ENCODE measurements at places on chromosomes 4 and X.
A peak's percentile ranks its signal among the peaks of the same experiment; 100 is the strongest.

DNA sequence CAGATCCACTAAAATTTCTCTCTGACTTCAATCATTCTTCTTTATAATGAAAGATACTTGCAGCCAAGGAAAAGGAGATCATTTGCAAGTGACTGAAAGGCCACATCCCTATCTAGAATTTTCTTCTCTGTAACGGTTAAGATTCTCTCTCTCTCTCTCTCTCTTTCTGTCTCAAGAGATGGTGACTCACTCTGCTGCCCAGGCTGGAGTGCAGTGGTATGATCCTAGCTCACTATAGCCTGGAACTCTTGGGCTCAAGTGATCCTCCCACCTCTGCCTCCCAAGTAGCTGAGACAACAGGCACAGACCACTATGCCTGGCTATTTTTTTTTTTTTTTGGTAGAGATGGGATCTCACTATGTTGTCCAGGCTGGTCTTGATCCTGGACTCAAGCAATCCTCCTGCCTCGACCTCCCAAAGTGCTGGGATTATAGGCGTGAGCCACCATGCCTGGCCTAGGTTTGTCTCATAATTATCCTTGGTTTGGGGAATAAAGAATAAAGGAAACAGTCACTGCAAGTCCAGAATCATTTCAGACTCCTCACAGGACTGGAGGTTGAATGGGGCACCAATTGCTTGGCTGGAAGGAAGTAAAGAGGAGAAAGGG, 33.3 kb upstream of the GALNT7 start:
- DNase-seq: no peak

DNA sequence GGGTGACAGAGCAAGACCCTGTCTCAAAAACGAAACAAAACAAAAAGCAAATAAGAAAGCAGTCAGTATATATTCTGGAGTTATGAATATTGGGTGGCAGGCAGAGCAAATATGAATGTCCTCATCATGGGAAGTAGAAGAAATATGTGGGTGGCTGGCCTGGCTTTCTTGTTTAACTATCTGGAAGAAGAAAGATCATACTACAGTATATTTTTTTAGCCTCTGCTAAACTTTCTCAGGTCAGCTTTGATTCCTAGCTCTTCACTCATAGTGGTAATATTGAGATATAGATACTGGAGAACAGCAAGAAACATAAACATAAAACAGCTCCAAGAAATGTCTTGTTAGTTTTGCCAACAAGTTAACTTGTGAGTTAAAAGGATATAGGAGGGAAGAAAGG, 192.5 kb downstream of the SOWAHB start:
- no peak for DNase-seq

GRCh38 chr4:74675673-74676279, 118.5 kb downstream of the BTC start:
- peak; percentile 18 for DNase-seq

- DNase-seq: no peak
These were observed 1.6 kb upstream of the ARMCX4 start for GRCh38 chrX:101483705-101484104.

DNA sequence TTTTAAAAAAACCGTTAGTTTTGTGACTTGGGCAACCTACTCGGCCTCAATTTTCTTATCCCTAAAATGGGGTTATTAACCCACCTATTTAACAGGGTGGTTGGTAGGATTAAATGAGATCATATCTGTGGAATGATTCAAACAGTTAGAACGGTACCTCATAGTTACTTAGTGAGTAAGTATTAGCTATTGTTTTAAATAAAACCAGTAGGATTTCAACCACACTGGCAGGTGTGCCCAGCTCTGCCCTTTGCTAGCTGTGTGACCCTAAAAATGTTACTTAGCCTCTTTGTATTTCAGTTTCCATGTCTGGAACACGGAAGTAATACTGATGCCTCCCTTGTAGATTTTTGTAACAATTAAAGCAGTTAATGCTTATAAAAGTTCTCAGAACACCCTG, 225.8 kb upstream of the SPRY1 start:
- no peak for DNase-seq

GRCh38 chr4:164169591-164169990, 584.3 kb upstream of the SMIM31 start:
- DNase-seq: no peak

GRCh38 chr4:89868276-89868675, 26.4 kb upstream of the MMRN1 start:
- DNase-seq: no peak

GRCh38 chr4:52799813-52800212, 48.6 kb upstream of the ERVMER34-1 start:
- DNase-seq: no peak

- no peak for DNase-seq
These were observed 98.9 kb upstream of the NPFFR2 start for GRCh38 chr4:71932941-71933340.

DNA sequence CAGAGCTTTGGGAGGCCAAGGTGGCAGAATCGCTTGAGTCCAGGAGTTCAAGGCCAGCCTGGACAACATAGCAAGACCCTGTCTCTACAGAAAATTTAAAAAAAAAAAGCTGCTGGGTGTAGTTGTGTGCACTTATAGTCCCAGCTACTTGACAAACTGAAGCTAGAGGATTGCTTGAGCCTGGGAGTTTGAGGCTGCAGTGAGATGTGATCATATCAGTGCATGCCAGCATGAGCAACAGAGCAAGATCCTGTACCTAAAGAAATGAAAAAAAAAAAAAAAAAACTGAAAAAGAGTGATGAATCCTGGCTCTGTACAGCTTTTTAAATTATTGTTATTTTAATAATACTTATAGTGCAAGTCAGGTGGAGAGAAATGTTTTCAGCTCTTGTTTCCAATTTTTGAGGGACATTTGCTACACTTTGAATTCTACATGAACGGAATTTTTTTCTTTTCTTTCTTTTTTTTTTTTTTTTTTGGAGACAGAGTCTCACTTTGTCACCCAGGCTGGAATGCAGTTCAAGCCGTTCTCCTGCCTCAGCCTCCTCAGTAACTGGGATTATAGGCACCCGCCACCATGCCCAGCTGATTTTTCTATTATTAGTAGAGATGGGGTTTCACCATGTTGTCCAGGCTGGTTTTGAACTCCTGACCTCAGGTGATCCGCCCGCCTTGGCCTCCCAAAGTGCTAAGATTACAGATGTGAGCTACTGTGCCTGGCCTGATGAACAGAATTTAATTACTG, 215.6 kb downstream of the FSTL5 start:
- no peak for DNase-seq

- no peak for DNase-seq
These were observed 120.1 kb upstream of the MED14 start for GRCh38 chrX:40855411-40855810.

DNA sequence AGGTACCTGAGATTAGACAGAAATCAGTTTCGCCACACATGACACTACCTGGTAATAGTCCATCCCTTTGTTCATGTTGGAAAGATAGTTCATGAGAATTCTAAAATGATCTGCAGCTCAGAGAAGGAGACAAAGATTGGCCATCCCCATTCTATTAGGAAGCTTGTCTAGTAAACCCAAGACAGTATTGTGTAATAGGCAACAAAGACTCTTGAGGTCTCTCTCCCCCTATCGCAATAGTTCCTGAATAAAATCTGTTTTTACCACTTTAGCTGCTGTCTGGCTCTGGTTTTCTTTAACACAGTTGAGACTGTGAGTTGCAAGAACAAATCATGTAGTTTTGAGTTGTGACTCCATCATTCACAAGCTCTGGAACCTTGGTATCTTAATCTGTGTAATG, 14.8 kb upstream of the BBS7 start:
- DNase-seq: no peak

GRCh38 chr4:70895405-70895804, 6.8 kb upstream of the MOB1B start:
- no peak for DNase-seq

GRCh38 chrX:148500423-148501385, at the start of gene AFF2:
TSS of gene AFF2 (plus strand) at chrX:148500617. CDS start at chrX:148501098, 481 bp downstream.
- DNase-seq: peak; percentile 11

DNA sequence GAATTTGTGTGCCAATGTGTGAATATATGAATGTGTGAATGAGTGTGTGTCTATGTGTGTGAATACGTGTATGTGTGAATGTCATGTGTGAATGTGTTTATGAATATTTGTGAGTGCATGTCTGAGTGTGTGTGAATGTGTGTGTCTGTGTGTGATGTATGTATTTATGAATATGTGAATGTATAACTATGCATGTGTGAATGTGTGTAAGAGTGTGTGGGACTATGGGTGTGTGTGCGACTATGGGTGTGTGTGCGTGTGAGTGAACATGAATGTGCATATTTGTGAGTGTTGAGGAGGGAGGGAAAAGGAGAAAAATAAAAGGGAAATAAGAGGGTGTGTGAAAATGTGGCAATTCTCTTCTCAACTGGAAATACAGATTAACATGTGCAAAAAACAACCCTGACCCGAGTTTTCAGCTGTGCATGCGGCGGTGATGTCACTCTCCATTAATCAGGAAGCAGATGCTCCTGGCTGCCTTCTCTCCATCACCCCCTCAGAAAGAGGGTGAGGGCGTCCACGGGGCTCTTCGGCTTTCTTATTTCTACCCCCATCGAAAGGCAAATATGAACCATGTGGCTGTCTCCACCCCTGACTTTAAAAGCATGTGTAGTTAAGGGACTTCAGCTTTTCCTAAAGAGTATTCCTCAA, 219.8 kb downstream of the MAML3 start:
- DNase-seq: no peak

DNA sequence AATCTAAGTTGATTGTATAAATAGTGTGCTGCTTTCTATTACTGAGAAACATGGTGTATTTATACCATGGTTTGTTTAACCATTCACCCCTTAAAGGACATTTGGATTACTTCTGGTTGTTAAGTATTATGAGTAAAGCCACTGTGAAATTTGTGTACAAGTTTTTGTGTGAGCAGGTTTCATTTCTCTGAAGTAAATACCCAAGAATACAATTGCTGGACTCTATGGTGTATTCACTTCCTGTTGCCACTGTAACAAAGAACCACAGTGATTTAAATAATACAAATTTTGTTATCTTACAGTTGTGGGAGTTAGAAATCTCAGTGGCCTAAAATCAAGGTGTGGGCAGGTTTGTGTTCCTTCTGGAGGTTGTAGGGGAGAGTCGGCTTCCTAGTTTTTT, 869.6 kb downstream of the CCSER1 start:
- DNase-seq: no peak

DNA sequence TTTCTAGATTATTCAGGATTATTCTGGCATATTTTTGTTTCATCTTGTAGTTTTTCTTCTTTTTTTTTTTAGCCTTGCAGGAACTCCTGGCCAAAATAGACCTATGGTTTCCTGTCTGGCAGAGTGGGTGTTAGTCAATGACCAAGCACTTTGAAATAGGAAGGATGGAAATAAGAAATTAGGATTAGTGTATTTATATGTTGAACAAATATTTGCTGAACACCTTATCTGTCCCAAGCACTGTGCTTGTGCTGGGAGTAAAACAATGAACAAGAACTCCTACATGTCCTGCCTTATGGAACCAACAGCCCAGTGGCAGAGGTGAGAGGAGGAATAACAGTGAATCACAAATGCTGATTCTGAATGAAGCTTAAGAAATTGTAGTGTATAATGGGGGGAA, 4.5 kb downstream of the MMRN1 start:
- no peak for DNase-seq

DNA sequence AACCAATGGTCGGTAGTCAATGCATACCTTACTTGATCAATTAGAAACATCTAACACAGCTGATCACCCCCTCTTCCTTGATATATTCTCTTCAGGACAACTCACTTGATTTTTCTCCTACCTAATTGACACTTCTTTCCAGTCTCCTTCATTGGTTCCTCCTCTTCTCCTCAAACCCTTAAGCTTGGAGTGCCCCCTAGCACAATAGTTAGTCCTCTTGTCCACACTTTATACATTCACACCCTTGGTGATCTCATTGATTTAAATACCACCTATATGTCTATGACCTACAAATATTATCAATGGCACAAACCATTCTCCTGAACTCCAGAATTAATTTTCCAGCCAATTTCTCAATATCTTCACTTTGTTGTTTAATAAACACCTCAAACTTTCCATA, 724.0 kb downstream of the ADGRL3 start:
- DNase-seq: no peak

DNA sequence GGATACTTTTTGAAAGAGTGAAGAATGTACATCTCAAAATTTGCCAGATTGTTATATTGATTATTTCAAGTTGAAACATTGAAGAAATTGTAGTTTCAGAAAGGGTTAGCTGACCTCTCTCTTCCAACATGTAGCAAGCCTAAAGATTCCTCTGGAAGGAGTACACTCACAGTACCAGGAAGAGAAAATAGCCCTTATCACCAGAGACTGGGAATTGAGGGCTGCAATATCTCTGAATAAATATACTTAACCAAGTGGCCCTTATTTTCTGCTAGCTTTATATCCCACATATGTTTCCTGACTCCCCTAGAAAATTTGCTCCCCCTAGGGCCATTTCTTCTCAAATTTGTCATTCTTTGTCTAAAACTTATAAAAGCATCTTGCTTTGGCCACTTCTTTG, 332.2 kb downstream of the GASK1B start:
- DNase-seq: no peak

- no peak for DNase-seq
These were observed 209.1 kb upstream of the ANXA10 start for GRCh38 chr4:167883266-167883665.

GRCh38 chrX:57565198-57565597, 26.6 kb upstream of the ZXDB start:
- DNase-seq: no peak

DNA sequence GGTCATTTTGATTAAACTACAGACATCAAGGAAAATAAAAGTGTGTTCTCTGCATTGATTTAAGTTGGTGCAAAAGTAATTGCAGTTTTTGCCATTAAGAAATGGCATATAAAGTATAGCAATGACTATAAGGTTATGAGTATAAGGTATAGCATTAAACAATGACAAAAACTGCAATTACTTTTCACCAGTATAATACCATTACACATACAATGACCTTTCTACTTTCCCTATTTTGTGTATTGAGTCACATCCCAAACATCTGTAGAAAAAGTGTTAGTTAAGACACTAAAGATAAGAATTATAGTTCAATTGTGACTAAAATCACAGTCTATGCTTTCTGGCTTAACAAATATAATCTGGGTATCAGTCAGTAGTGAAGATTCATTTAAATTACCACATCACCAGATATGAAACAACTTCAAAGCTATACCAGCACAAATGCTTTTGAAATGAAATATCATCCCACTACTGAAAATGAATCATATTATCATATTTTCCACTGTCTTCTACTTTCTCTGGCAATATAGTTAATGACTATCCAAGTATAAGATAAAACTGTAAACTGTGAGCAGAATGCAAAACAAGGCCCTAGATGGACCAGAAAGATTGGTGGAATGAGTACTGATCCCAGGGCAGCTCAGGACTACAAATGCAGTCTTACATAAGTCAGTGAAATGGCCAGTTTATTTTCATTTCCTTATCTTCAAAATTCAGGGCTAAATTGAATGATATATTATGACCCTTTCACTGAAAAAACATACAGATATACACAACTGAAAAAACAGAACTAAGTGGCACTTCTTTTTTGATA, 241.1 kb downstream of the ANTXR2 start:
- no peak for DNase-seq

Measured in GM10248 (cell line).